Lower lobe of right lung (tissue), 2 donors: ENCODE measurements at places on chromosomes 3 and 15. TPM values are rescaled to one million over a fixed set of nuclear protein-coding genes. Genes with fewer than 3 reads are reported as not detected.

Gene SHC4
- total RNA-seq, result 0.68 TPM

Gene UROC1
- not detected for total RNA-seq

Gene CYP1A1
- total RNA-seq, result 0.38 TPM

Gene KBTBD8
- 5.8 TPM for total RNA-seq

Gene TLR9
- 1.0 TPM for total RNA-seq

Gene UMPS
- total RNA-seq, result 27.8 TPM

Gene GOLGA8R
- 5.1 TPM for total RNA-seq

Gene RGMA
- total RNA-seq, result 9.7 TPM

Gene CIP2A
- total RNA-seq, result 3.2 TPM

Gene LRRIQ4
- not detected for total RNA-seq

Gene COL6A6
- 12.8 TPM for total RNA-seq

GRCh38 chr3:86774082-86774691 lies 216.8 kb downstream of the VGLL3 start:
- no peaks in the 10 kb centered on the region for H3K27me3 ChIP-seq
- H3K4me3 ChIP-seq, result no peak overlapping the region
- no peak for DNase-seq
- no peaks in the 10 kb centered on the region for H3K4me1 ChIP-seq
- H3K36me3 ChIP-seq, result no peaks in the 10 kb centered on the region

DNA sequence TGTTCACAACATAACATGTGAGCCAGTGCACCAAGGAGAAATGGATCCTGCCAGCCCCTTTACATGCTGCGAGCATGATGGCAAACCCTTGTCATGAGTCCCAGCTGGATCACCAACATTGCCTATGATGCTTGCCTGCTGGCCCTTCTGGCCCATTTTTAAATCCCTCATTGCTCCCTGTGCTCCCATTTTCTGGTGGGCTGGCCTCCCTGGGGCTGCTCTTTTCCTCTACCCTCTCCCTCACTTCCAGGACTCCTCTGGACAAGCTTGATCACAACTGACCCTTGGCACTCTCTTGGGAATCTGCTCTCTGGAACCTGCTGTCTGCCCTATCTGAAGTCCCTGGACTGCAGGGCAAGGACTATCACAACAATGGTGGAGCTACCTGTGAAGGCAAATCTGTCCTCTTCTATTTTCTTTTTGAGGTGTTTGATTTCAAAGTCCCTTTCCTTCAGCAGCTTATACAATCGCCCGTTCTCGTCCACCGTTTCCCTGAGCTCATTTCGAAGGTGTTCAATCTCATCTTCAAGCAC lies 16.3 kb downstream of the CCDC13 start:
- no peak overlapping the region for H3K4me3 ChIP-seq
- no peaks in the 10 kb centered on the region for H3K36me3 ChIP-seq
- no peaks in the 10 kb centered on the region for H3K27me3 ChIP-seq
- H3K27ac ChIP-seq, result no peak overlapping the region

- no peaks in the 10 kb centered on the region for H3K36me3 ChIP-seq
- H3K4me3 ChIP-seq, result no peak overlapping the region
- no peaks in the 10 kb centered on the region for H3K27me3 ChIP-seq
- peaks cover 63% of the 10 kb centered on the region for H3K4me1 ChIP-seq
Measured at GRCh38 chr15:64635499-64636495, 139.6 kb downstream of the RBPMS2 start.

DNA sequence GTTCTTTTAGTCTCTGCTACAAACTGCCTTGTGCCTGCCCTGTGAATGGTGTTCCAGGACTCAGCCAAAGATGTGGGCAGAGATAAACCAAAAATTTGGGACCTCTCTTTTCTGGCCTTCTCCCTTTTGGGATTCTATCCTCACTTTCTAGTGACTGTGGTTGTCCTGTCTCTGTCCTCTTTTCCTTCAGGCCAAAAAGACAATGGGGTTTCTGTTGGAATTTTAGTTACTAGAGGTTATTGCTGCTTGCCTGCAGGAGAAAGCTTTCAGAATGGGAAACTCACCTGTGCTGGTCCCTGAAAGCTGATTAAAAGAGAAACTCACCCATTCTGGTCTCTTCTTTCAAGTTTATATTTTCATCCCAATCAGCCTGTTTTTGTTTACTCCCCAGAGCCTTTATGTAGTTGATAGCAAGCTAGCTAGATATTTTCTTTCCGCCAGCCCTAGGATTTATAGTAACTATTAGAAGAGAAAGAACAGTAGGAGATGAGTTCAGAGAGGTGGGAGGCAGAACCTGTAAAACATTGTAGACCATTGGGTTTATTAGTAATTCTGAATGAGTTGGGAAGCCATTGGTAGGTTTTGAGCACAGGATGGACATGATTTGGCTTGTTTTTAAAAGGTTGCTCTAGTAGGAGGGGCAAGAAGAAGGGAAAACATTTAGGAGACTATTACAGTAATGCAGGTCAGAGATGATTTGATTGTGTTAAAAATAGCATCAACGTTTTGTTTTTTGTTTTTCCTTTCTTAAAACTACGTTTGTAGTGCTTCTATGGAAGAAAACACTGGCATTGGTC lies 138.9 kb downstream of the TCF12 start:
- no peak overlapping the region for H3K4me3 ChIP-seq
- H3K27ac ChIP-seq, result no peak overlapping the region
- peaks cover 22% of the 10 kb centered on the region for H3K4me1 ChIP-seq

- H3K4me1 ChIP-seq, result no peaks in the 10 kb centered on the region
- no peak for DNase-seq
- no peak overlapping the region for H3K4me3 ChIP-seq
- no peaks in the 10 kb centered on the region for H3K27me3 ChIP-seq
- H3K36me3 ChIP-seq, result no peaks in the 10 kb centered on the region
Measured at GRCh38 chr3:102460579-102460978, 25.8 kb downstream of the ZPLD1 start.

DNA sequence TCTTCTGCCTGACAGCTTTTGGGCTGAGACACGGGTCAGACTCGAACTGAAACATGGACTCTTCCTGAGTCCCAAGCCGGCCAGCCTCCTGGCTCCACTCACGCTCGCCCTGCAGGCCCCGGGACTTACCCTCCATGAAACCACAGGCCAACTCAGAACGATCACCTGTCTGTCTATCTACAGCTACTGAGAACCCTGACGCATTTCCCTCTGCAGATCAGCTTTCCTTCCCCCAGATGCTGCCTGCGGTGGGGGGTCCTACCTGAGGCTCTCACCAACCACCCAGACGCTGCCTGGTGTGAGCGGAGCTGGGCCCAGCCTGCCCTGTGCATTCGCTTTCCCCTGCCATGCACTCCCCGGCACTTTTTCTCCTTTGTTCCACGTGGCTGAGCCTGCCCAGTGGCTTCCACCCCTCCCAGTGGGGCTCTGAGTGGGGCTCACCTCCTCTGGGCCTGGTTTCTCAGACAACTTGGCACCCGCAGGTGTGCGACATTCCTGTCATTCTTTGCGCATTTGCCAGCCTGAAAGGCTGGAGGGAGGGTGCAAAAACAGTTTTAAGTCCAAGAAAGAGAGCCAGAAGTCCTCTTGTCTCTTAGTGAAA lies 60.2 kb downstream of the PLXNA1 start:
- peaks cover 11% of the 10 kb centered on the region for H3K4me1 ChIP-seq
- peak overlapping the region; percentile 73 for H3K27ac ChIP-seq
- no peaks in the 10 kb centered on the region for H3K36me3 ChIP-seq
- DNase-seq, result peak; percentile 82

- H3K27me3 ChIP-seq, result no peaks in the 10 kb centered on the region
- no peak overlapping the region for H3K27ac ChIP-seq
- DNase-seq, result no peak
- no peaks in the 10 kb centered on the region for H3K4me1 ChIP-seq
Measured at GRCh38 chr3:29099296-29099695, 181.6 kb upstream of the RBMS3 start.

- H3K4me3 ChIP-seq, result no peak overlapping the region
- H3K4me1 ChIP-seq, result no peaks in the 10 kb centered on the region
- no peaks in the 10 kb centered on the region for H3K36me3 ChIP-seq
- no peaks in the 10 kb centered on the region for H3K27me3 ChIP-seq
- no peak for DNase-seq
- no peak overlapping the region for H3K27ac ChIP-seq
Measured at GRCh38 chr3:148750296-148750695, 52.6 kb downstream of the AGTR1 start.

DNA sequence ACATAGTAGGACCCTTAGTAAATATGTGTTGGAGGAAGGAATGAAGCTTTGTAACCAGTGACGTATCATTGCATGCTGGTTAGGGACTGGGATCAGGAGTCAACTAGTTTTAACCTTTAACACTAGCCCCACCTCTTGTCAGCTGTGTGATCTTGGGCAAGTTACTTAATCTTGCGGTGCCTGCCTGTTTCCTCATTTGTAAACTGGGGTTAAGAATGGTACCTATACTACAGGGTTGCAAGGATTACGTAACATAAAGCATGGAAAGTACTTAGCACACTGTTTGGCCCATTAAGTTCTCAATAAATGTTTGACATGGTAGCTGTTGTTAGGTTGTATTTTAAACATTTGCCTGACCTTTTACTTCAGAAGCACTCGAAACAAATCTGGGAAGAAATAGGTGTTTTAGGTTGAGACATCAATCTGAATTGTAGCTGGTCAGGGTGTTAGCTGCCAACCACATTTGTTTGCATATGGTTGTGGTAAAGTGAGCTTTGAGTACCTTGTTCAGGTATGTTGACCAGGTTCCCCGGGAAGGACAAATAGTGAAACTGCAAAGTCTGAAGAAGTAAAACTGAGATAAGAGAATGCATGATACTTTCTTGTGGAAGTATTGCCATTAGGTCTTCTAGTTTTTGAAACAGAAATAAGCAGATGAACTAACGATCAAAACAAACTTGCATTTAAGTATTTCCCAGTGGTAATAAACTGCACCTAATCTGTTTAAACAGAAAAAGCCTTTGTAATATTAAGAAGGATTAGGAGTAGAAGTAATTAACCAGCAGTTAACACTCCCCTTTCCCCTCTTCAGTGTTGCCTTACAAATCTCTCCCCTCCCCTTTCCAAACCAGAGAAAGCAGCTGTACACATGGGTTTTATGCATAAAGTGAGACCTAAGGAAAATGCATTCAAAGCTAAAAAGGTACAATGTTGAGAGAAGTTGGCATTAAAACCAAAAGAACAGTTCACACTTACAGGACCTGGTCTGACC lies 25.8 kb upstream of the SCAANT1 start:
- no peak overlapping the region for H3K4me3 ChIP-seq
- H3K27me3 ChIP-seq, result no peaks in the 10 kb centered on the region
- H3K36me3 ChIP-seq, result no peaks in the 10 kb centered on the region
- H3K4me1 ChIP-seq, result peaks cover 53% of the 10 kb centered on the region
- no peak overlapping the region for H3K27ac ChIP-seq
- DNase-seq, result peak; percentile 51

- no peaks in the 10 kb centered on the region for H3K27me3 ChIP-seq
- no peak overlapping the region for H3K4me3 ChIP-seq
- H3K36me3 ChIP-seq, result no peaks in the 10 kb centered on the region
- DNase-seq, result no peak
- no peaks in the 10 kb centered on the region for H3K4me1 ChIP-seq
Measured at GRCh38 chr15:81562986-81563385, 189.0 kb upstream of the TMC3 start.

- no peak overlapping the region for H3K4me3 ChIP-seq
- H3K27ac ChIP-seq, result no peak overlapping the region
- DNase-seq, result no peak
- H3K4me1 ChIP-seq, result no peaks in the 10 kb centered on the region
- H3K36me3 ChIP-seq, result no peaks in the 10 kb centered on the region
- no peaks in the 10 kb centered on the region for H3K27me3 ChIP-seq
Measured at GRCh38 chr3:173945806-173946205, 548.3 kb downstream of the NLGN1 start.

GRCh38 chr3:25009665-25010064 lies 418.4 kb upstream of the RARB start:
- no peaks in the 10 kb centered on the region for H3K36me3 ChIP-seq
- H3K4me3 ChIP-seq, result no peak overlapping the region
- DNase-seq, result no peak
- no peaks in the 10 kb centered on the region for H3K27me3 ChIP-seq
- peaks cover 7% of the 10 kb centered on the region for H3K4me1 ChIP-seq

DNA sequence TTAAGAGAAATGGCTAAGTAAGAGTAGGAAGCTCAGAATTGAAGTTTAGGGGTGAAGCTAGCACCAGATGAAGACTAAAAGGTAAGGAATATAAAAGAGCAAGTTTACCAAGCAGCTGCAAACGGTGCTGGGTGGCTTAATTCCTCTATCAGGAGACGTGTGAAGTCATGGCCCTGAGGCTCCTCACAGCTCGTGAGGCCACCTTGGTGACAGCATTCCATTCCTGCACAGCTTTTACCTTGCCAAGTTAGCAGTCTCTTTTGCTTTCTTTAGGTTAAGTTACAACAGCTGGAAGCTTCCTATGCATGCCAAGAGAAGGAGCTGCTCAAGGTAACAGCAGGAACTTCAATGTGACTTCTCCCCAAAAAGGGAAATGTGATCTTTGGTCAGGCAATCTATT lies 6.4 kb downstream of the TMCO5A start:
- H3K36me3 ChIP-seq, result no peaks in the 10 kb centered on the region
- H3K4me1 ChIP-seq, result no peaks in the 10 kb centered on the region
- no peak overlapping the region for H3K4me3 ChIP-seq
- no peak overlapping the region for H3K27ac ChIP-seq
- H3K27me3 ChIP-seq, result no peaks in the 10 kb centered on the region

- no peaks in the 10 kb centered on the region for H3K4me1 ChIP-seq
- DNase-seq, result no peak
- H3K27ac ChIP-seq, result no peak overlapping the region
Measured at GRCh38 chr3:12541625-12542024, 3.7 kb downstream of the MKRN2OS start.

GRCh38 chr3:32175607-32176197 lies 62.8 kb upstream of the CMTM8 start:
- no peak overlapping the region for H3K27ac ChIP-seq
- no peak overlapping the region for H3K4me3 ChIP-seq
- H3K27me3 ChIP-seq, result no peaks in the 10 kb centered on the region
- no peaks in the 10 kb centered on the region for H3K36me3 ChIP-seq

DNA sequence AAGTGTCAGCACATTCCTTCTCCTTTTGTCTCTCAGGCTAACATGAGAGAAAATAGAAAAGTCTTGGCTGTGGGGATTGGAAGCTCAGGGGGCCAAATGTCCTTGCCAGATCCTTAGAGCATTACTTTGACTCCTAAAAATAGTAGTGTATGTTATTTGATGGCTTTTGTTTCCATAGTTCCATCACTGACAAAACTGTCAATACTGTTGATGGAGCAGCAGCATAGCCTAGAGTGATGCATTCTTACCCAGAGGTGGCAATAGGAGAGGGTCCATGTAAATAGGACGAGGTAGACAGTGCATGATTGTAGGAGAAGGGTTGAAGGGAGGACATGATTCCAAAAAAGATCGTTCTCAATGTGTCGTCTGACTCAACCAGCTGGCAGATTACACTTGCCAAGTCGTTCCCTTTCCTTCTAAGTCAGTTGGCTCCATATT lies 282.7 kb upstream of the TPRG1 start:
- no peak overlapping the region for H3K27ac ChIP-seq
- H3K27me3 ChIP-seq, result no peaks in the 10 kb centered on the region
- H3K4me1 ChIP-seq, result no peaks in the 10 kb centered on the region
- no peak overlapping the region for H3K4me3 ChIP-seq

- H3K27ac ChIP-seq, result no peak overlapping the region
- no peaks in the 10 kb centered on the region for H3K27me3 ChIP-seq
- H3K4me1 ChIP-seq, result no peaks in the 10 kb centered on the region
- H3K36me3 ChIP-seq, result no peaks in the 10 kb centered on the region
- H3K4me3 ChIP-seq, result no peak overlapping the region
Measured at GRCh38 chr3:152079980-152080379, 188.7 kb upstream of the MBNL1 start.
